Vagina (tissue), 2 donors: ENCODE measurements at places on chromosomes 2 and 18. TPM values are rescaled to one million over a fixed set of nuclear protein-coding genes. Genes with fewer than 3 reads are reported as not detected.

SF3B1 gene
- total RNA-seq = 352 TPM

ACKR3 gene
- total RNA-seq = 55.5 TPM

HOXD3 gene
- total RNA-seq = 11.8 TPM

DTYMK gene
- 14.7 TPM for total RNA-seq

FAM237A gene
- total RNA-seq = not detected

UGT1A6 gene
- 14.0 TPM for total RNA-seq

SPP2 gene
- total RNA-seq = not detected

RGPD3 gene
- total RNA-seq = 0.25 TPM

ALPI gene
- not detected for total RNA-seq

TEKT4 gene
- total RNA-seq = not detected

TRIM43 gene
- total RNA-seq = not detected

KCNIP3 gene
- 27.5 TPM for total RNA-seq

ZEB2 gene
- total RNA-seq = 63.6 TPM

RNU2-63P gene
- not detected for total RNA-seq

LYG2 gene
- total RNA-seq = not detected
